Astrocyte (in vitro differentiated cells and primary cell): ENCODE measurements at places on chromosomes 6 and 20. TPM values are rescaled to one million over a fixed set of nuclear protein-coding genes. Genes with fewer than 3 reads are reported as not detected.
A peak's percentile ranks its signal among the peaks of the same experiment; 100 is the strongest.

DNA sequence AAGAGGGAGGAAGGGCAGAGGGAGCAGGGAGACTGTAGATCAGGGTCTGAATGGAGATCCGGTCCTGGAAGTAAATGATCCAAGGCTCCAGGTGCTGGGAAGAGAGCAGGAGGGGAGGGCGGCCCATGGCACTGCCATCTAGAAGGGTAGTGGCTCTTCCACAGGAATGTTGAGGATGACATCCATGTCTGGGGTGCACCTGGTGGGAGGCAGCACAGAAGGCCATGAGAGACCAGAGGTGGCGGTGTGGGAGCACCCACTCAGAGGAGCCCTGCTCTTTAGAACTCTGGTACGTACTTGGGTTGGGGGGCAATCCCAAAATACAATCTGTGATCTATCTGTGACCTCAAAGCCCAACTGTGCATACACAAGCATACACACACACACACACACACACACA, 13.5 kb downstream of the DEFB132 start:
- no peak for DNase-seq

DCDC2 gene
- total RNA-seq, result 3.2 and 4.5 TPM in 2 replicates

IBTK gene
- 42.7 and 43.9 TPM in 2 replicates for total RNA-seq

DNA sequence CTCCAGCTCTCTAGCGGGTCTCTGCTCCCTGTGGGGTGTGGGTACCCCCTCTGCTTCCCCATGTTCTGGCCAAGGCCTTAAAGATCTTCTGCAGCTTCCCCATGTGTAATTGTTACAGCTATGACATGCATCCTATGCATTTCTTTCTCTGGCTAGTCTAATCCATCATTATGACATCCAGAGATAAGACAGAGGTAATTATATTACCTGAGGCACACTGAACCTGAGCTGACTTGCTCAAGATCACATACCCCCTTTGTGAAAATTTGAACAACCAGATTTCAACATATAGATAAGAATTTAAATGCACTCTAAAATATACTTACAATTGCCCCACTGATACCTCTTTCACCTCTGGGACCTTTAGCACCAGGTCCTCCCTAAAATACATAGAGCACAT, 102.4 kb downstream of the COL12A1 start:
- no peak for DNase-seq

PHACTR1 gene
- total RNA-seq, result 8.5 and 10.0 TPM in 2 replicates

BMP7 gene
- 12.3 and 15.3 TPM in 2 replicates for total RNA-seq

DNA sequence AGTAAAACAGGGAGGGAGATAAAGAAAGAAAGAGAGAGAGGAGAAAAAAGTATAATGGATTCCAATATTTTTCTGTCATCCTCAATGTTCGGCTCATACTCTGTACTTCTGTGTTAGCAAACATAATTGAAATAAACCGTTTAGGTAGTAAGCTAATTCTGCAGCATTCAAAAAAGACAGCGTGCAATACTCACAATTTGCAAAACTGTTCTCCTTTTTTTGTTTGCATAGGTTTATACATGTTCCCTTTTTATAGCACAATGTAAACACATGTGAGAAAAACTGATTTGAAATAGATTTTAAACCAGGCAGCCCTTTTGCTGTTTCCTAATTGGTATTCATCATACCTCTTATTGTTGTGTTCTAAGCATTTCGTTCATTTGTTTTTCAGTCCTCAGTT, 188.9 kb downstream of the PLCB1 start:
- no peak for DNase-seq

DNA sequence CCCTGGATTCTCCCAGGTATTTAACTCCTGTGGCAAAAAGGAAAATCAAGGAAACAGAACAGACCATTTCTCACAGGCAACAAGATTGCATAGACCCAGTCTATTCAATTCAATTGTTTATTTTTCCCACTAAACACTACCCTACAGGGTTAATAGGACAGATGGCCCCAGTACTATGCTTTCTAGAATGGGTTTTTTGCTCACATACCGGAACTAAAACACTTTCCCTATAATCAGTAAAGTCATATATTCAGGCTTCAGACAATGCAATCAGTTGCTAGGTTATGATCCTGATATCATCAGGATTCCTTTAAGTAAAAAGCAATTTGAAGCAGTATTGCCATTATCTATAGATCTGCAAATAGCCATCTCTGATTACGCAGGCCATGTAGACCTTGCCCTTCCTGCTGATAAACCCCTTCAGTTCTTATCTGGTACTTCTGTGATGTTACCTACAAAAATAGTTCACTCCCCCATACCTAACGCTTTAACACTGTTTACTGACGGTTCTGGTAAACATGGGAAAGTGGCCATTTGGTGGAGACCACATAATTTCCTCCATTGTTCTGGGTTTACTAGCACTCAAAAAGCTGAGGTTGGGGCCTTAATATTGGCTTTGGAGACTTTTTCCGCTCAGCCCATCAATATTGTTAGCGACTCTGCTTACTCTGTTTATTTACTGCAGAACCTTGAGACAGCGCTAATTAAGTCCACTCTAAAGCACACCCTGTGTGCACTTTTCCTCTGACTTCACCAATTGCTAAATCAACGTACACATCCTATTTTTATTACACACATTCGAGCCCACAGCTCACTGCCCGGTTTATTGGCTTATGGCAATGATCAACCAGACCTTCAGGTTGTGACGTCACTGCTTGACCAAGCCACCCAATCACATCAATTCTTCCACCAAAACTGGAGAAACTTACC, 666.0 kb downstream of the PHF3 start:
- no peak for DNase-seq

KIF25 gene
- not detected in 2 replicates for total RNA-seq

DNA sequence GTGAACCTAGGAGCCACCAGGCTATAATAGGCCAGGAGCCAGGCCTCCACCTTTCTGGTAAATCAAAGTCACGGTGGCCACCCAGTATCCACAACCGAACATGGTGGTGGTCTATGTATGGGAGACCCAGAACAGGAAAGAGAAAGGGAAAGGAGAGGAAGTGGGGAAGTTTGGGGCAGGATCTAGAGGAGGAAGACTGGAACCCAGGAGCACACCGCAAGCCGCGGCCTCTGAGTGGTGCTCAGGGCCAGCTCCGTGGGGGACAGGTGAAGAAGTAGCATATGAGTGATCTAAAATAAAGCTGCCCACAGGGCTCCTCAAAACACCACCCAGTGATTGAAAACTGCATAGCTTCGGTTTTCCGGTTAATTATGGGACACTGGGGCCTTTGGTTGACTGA, 214.8 kb downstream of the ZDHHC14 start:
- DNase-seq, result no peak

GRCh38 chr6:9064156-9064555, 628.8 kb upstream of the SLC35B3 start:
- DNase-seq, result no peak

DNA sequence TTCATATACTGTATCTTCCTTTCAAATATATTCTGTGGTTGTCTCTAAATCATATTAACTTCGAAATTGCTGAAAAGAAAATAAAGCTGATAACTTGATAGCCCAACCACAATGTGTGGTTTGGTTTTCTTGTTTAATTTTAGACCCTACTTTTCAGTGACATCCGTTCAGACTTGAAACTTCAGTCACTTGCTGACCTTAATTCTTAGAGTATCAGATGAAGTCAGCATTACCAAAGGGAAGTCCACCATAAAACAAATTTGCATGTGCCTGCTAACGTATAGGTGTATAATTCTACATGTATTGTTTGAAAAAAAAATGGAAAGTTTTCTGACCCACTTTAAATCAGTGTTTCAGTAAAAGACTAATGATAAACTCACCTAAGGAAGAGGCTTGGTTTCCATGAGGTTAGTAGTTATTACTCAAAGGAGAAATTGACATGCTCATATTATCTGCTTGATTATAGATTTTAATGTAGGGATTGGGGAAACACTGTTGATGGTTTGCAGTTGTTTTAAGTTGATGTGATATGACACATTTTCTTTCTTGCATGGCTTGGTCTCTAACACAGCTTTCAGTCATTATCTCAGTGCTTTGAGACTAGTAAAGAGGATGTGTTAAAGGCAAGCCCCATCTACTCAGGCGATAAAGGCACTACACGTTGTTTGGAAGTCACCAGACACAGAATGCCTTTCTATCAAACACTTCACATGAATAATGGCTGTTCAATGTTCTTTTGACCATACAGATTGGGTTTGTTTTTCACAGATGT, 5.2 kb upstream of the IL17A start:
- DNase-seq, result no peak

CD83 gene
- total RNA-seq, result 1.6 and 1.8 TPM in 2 replicates

- no peak for DNase-seq
Observed at GRCh38 chr20:62159052-62159451, 15.5 kb downstream of the SS18L1 start.

- DNase-seq, result no peak
Observed at GRCh38 chr6:116221911-116222310, 32.0 kb downstream of the TSPYL4 start.

SLC18B1 gene
- total RNA-seq, result 8.2 and 10.6 TPM in 2 replicates

- peak; percentile 87 for DNase-seq
Observed at GRCh38 chr6:56490993-56491392, 151.7 kb downstream of the DST start.

NOTCH4 gene
- total RNA-seq, result 0.57 and 0.60 TPM in 2 replicates

DNA sequence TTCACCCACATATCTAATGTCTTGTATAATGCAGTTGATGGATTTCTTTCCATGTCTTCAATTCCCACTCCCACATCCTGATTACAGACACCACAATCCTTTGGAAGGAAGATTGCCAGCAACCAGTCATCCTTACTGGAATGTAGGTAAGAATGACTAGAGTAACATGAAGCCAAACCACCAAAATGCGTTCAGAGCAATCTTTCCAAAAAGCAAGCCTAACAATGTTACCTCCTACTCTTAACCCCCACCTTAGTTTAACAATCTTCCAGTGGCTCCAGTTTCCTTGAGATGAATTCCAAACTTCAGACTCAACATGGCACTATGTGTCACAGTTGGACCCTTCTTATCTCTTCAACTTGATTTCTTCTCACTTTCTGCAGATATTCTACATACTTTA, 685.6 kb downstream of the DOK5 start:
- peak; percentile 100 for DNase-seq

- DNase-seq, result no peak
Observed at GRCh38 chr6:144722925-144723324, 437.8 kb downstream of the UTRN start.

DNA sequence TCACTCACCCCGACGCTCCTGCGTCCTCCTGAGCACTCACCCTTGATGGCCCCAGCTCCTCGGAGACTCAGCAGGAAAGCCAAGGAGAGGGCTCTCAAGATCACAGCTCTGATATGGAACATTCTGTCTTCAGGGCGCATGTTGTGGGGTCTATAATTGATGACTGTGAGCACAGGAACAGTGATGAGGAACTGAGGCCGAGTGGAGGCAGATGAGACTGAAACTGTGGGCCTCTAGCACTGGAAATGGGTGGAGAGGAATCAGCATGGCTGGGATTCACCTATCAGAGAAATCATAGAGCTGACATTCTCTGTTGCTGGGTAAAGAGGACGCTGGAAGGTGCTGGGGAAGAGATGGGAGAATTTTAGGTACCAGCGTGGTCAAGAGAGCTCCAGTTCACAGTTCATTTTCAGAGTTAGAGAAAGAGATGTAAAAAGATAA, at the start of gene HLA-DPA1:
HLA-DPA1 (minus strand) TSS at position 219 of the 441 bp plus-strand sequence.
- DNase-seq, result no peak
